ENCODE measurements at places on chromosomes 16 and 17.

DNA sequence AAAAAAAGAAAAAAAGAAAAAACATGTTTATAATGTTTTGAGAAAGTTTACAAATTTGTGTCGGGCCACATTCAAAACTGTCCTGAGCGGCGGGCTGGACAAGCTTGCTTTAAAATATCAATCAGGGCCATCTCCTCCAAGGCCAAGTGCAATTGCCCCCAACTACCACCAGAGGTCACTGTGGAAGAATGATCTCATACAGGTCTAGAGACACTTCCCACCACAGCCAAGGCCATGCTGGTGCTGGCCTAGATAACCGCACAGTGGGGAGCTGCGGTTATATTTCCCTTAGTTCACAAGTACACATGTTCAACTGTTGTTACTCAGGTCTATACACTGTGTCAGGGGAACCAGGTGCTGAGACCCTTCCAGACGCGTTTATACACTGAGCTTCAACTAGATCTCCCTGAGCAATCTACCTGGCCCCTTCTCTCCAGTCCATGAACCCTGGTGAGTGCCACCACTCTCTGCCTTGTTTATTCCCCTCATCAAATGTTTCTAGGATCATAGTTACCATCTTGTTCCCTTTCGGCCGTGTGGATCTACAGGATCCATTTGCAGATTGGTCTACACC lies 83.8 kb upstream of the CCL2 start:
- peak; percentile 44 for DNase-seq

DNA sequence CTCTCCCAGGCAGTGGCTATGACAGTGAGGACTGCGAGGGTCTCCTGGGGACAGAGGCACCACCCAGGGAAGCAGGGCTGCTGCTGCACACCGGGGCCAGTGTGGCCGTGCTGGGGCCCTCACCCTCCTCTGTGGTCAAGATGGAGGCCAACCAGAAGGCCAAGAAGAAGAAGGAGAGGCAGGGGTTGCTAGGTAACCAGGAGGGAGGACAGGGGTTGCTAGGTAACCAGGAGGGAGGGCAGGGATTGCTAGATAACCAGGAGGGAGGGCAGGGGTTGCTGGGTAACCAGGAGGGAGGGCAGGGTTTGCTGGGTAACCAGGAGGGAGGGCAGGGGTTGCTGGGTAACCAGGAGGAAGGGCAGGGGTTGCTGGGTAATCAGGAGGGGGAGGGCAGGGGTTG lies 55.2 kb downstream of the ACTG1 start:
- DNase-seq, result no peak

DNA sequence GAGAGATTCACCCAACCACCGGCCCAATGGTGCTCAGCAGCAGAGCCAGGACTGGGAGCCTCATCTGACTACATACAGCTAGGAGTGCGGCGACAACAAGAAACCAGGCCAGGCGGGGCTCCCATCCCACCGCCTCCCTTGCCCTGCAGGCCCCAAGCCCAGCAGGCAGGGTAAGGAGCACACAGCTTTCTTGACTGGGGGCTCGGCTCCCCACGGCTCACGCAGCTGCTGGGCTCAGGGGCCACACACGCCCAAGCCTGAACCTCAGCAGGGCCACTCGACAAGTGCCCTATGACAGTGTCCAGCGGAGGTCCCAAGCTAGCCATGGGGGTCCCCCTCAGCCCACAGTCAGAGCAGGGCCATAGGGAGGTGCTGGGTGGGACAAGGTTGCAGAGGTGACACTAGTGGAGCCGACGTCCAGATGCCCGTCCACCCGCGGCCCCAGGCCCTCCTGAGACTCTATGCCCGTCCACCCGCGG lies 13.7 kb downstream of the PIEZO1 start:
- no peak for DNase-seq

- DNase-seq, result no peak
Observed at GRCh38 chr16:22681554-22682291, 132.2 kb upstream of the HS3ST2 start.

DNA sequence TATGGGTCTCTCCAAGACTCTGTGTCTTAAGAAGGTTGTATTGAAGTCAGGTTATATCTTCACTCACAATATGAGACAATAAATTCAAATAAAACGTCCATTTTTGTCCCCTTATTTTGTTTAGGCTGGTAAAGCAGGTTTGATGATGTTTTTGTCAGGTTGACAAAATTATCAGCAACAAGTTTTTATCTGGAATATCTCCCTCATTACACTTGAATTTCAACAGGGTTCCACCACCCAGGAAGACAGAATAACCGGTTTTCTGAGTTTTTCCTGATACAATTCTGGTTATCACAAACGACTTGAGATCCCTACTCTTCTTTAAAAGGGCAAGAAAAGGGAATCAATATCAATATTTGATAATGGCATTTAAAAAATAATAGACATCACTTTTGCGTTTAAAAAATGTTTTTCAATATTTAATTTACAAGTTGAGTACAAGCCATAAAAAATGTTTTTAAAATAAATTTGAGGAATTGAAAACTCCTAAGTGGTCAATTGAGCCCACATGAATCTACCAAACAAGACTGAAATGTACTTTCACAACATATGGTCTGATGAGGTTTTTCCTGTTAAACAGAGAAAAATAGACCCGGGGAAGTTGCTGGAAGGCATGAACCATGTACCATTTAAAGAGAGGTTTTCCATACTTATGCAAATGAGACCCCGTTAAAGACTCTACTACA lies 1.4 kb upstream of the ATP6V0A1 start:
- DNase-seq, result no peak

GRCh38 chr16:19704321-19705145 lies 13.5 kb downstream of the KNOP1 start:
- no peak for DNase-seq

- no peak for DNase-seq
Observed at GRCh38 chr17:28468781-28469180, 4.7 kb upstream of the SLC13A2 start.

DNA sequence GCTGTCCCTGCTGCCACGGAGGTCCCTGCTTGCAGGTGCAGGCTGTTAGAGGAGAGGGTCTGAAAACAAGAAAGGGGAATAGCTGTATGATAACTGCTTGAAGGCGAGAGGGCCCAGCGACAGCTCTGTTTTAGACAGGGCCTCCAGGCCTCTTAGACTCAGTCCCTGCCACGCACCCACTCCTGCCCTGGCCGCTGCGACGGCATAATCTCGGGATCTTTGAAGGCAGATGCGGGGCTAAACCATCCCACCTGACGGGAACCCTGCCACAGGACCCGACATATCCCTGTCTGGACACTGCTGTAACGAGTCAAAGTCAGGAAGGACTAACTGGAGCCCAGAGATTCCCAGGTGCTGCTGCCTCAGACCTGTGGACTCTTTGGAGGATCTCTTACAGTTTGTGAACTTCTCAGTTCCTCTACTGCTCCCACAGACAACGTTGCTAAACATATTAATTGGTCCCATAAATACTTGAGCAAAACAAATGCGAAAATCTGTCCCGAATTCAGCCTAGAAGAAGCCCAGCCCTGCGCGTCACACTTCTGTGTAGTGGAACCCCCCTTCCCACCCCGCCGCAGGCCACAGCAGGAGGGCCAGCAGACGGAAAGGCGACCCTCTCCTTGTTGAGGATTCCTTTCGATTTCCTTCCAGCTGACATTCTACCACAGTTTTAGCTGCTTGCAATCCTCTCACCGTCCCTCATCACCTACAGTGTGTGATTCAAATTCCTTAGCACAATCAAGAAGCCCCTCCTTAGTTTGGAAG lies 998 bp upstream of the TMEM11 start:
- no peak for DNase-seq

DNA sequence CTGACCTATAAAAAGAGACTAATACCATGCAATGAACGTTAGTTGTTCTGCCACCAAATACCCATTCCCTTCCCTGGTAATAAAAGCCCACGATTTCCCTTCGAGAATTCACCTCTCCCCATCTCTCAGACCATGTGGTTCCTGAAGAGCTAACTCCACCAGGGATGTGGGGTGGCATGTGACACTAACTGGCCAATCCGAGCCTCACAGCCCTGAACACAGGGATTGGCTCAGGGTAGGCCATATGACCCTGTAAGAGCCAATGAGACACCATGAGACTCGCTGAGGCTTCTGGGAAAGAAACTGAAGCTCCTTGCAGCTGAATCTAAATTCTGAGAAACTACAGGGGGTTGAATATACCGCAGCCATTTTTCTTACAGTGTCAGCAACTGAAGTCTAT lies 21.1 kb downstream of the HELZ start:
- peak; percentile 27 for DNase-seq

Measured in HuH-7 (cell line).